ENCODE measurements at places on chromosomes 16 and 17.

DNA sequence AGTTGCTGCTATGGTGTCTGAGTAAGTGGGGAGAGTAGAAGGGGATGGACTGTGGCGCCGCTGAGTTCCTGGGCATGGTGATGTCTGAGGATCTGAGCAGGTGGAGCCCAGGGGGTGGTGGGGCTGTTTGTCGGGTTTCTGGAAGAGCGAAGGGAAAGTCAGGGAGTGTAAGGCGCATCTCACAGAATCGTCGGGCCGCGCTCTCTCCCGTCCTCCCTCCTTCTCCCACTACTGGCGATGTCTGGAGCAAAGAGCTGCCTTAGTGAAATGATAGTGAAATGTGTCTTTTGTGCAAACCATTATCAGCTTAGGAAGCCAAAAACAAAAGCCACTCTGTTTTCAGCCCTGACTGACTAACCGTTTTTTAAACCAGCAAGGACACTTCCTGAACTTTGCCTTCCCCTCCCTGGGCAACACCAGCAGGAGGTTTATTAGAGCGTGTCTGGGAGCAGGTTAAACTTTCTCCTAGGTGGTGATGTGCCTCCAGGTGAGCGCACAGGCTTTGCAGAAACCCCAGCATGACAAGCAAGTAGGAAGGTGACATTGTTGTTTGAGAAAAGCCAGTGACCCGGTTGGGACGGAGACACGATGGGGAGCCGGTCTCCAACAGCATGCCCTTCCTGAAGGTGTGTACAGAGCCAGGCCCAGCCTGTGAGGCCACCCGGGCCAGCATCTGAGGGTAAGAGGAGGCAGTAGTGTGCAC, 49.1 kb downstream of the RAB11FIP3 start:
- DNase-seq, result no peak

DNA sequence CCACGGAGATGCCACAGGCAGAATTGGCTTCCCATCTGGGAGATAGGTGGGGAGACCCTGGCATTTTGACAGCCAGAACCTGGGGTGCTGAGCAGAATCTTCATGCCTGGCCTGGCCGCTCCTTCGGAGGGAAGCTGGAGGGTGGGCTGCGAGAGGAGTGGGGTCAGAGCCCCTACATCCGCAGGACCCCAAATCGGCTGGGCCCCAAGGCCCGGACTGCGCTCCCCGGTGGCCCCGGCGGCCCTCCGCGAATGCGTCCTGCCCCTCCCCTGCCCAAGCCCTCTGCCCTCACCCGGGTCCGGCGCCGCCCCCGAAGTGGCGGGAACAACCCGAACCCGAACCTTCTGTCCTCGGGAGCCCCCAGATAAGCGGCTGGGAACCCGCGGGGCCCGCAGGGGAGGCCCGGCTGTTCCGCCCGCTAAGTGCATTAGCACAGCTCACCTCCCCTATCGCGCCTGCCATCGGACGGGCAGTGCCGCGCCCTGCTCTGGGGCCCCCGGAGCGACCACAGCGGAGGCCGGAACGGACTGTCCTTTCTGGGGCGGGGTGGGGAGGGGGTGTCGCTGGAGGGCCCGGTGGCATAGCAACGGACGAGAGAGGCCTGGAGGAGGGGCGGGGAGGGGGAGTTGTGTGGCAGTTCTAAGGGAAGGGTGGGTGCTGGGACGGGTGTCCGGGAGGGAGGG, 850 bp upstream of the PNMT start:
- no peak for DNase-seq

- peak; percentile 87 for DNase-seq
These were observed at the start of gene FLCN for GRCh38 chr17:17237026-17237799. TSS of gene FLCN (minus strand) at chr17:17237168. CDS start at chr17:17228137, 9,031 bp downstream.

- DNase-seq, result no peak
These were observed 385.9 kb downstream of the CPPED1 start for GRCh38 chr16:12417815-12418211.

- peak; percentile 59 for DNase-seq
These were observed 36.6 kb upstream of the IL21R start for GRCh38 chr16:27365142-27366089.

All from ACHN (cell line).